ENCODE measurements at places on chromosomes 5 and 9.

GRCh38 chr5:104412649-104413240 is 850.2 kb upstream of the NUDT12 start:
- H3K4me3 ChIP-seq, result no peak overlapping the region
- H3K4me1 ChIP-seq, result no peaks in the 10 kb centered on the region
- no peak for DNase-seq

GRCh38 chr9:131545003-131545785 is at the start of gene PRRT1B:
PRRT1B (plus strand) TSS chr9:131545523; CDS start chr9:131545616, 93 bp downstream.
- H3K36me3 ChIP-seq, result no peaks in the 10 kb centered on the region
- H3K27me3 ChIP-seq, result no peaks in the 10 kb centered on the region
- H3K27ac ChIP-seq, result no peak within 1 kb of the TSS

DNA sequence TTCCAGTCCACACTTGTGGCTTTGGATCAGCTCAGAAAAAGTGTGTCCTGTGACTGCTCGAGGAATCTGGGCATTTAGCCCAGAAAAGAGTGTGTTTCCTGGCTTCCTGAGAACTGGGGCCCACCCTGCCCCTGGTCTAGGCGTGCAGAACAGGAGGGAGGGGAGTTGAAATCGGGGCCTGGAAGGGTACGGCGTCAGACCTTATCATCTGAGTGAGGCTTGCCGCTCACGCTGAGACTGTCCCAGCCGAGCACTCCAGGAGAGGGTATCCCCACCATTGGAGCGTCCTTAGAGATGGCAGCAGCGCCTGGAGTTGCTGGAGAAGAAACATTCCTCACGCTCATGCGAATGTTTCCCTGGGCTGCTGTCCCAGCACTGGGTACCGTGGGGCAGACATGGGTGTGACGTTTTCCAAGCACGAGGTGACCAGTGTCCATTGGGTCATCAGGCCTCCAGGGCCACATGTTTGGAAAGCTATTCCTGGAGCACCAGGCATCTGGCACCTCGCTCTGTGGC is 22.5 kb downstream of the NEK6 start:
- no peak overlapping the region for H3K27ac ChIP-seq
- no peaks in the 10 kb centered on the region for H3K27me3 ChIP-seq
- H3K36me3 ChIP-seq, result peaks cover 3% of the 10 kb centered on the region
- DNase-seq, result no peak
- no peak overlapping the region for H3K4me3 ChIP-seq
- H3K4me1 ChIP-seq, result peaks cover 41% of the 10 kb centered on the region

GRCh38 chr5:143265995-143266394 is 137.5 kb downstream of the NR3C1 start:
- DNase-seq, result no peak
- H3K4me3 ChIP-seq, result no peak overlapping the region
- no peaks in the 10 kb centered on the region for H3K36me3 ChIP-seq
- no peak overlapping the region for H3K27ac ChIP-seq

DNA sequence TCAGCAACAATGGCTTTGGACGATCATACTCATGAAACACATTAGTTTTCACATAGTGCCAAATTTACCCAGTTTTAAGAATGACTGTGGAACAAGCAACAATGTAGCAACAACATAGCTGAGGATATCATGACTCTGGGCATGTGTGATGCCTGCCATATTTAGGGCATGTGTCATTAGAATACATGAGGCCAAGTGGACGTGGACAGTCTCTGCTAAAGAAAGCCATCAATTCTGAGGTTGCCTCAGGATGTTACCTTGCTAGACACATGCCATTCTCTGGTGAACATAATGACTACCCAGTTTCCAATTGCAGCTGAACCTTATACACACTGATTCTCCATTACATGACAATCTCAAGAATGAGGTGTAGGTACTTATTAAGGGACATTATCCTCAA is 103.3 kb upstream of the ADAMTS19 start:
- H3K4me3 ChIP-seq, result no peak overlapping the region
- no peaks in the 10 kb centered on the region for H3K4me1 ChIP-seq
- DNase-seq, result no peak
- no peak overlapping the region for H3K27ac ChIP-seq
- H3K27me3 ChIP-seq, result no peaks in the 10 kb centered on the region

GRCh38 chr5:55159763-55160492 is at the start of gene GPX8:
GPX8 (plus strand) TSS chr5:55160171; CDS start chr5:55160193, 22 bp downstream.
- no peak within 1 kb of the TSS for H3K4me3 ChIP-seq
- H3K4me1 ChIP-seq, result no peaks in the 10 kb centered on the region
- H3K36me3 ChIP-seq, result no peaks in the 10 kb centered on the region
- H3K27me3 ChIP-seq, result no peaks in the 10 kb centered on the region

GRCh38 chr9:93193388-93194220 is 9.7 kb downstream of the WNK2 start:
- H3K36me3 ChIP-seq, result no peaks in the 10 kb centered on the region
- H3K27ac ChIP-seq, result no peak overlapping the region
- H3K4me3 ChIP-seq, result no peak overlapping the region

Data from Karpas-422 (cell line).